ENCODE measurements at places on chromosomes 2 and 18.

DNA sequence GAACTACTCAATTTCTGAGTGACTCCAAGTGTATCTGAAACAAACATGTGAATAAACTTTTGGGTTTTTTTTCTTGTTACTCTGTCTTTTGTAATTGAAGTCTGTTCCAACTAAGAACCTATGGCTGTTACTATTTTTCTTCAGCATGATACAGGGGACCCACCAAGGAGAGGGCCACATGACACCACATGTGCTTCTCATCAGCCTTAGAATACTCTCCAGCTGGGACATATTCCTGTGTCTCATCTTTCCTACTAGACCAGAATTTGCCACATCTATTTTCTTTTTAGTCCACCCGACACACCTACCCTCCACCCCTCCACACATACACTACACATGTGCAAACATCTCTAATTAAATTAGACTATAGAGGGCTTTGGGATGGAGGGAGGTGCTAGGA is 191.7 kb upstream of the NDUFV2 start:
- no peak for DNase-seq

DNA sequence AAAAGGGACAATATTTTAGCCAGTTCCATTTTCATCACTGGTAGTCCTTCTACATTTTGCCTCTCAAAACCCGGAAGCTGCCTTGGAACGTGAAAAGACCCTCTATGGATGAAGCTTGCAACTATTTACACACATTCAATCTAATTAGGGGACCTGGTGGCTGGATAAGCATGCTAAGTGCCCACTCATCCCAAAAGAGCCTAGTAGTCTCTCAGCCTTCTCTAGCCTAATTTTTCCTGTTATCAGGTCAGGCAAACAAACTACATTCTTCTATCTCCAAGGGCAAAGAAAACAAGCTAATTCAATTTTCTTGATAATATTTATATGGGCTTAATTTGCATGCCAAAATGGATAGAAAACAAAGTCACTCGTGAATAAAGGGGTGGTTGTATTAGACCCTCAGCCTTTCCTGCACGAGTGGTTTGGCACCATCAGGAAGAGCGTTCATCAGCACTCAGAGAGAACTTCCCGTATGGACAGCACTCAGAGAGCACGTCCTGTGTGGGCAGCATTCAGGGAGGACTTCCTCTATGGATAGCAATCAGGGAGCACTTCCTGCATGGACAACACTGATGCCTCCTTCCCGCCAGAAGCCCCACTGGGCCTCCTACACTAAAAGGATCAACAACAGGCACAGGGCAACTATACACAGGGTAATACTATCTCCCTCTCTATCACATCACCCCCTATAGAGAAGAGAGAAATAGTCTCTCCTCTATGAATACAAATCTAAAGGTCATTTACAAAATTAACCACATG is 122.2 kb downstream of the RBMS1 start:
- no peak for DNase-seq

- DNase-seq: no peak
Observed at GRCh38 chr2:50225021-50225928, 806.7 kb downstream of the NRXN1 start.

DNA sequence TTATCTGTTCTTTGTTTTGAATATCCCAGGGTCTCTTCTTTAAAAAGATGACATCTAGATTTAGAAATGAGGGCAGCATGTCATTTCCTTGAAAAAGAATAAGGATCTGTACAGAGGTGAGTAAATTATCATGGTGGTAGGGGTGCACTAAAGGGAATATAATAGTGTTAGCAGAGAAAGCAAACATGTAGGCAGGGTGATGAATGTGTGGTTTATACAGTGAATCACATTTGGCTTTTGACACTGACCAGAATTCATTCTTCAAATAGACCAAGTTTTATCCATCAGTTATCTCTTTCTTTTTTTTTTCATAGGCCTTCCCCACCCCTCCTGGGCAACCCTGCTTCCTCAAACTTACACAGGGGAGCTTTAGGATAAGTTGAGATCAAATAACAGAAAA is 184.5 kb upstream of the LRP1B start:
- DNase-seq: no peak

GRCh38 chr18:41905786-41906527 is 49.1 kb upstream of the PIK3C3 start:
- DNase-seq: no peak

DNA sequence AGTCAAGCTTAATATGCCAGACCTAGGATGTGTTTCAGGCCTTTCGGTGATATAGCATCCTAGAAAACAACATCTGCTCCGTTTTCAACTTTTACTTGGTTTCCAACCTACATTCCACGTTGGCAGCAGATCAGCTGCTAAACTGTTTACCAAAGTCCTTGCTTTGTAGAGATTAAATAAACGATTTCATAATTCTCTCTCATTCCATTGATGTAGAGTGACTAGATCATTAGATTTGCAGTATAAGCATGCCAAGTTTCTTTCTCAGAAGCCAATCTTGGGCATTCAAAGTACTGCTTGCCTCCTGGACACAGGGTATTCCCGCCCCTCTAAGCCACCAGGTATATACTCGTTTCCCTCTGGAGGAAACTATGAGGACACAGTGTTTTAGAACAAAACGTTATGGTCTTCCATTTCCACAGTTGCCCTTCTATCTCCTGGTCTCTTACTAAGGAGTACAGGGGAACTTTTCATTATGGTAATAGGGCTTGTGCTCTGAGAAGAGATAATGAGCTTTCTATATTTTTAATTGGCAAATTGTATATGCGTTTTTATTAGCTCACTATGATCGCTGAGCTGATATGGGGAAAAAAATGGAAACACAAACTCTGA is 10.5 kb upstream of the INSIG2 start:
- DNase-seq: no peak

- no peak for DNase-seq
Observed at GRCh38 chr2:240507060-240507777, 50.6 kb downstream of the ANKMY1 start.

GRCh38 chr2:234761910-234762309 is 189.9 kb upstream of the SH3BP4 start:
- DNase-seq: no peak

DNA sequence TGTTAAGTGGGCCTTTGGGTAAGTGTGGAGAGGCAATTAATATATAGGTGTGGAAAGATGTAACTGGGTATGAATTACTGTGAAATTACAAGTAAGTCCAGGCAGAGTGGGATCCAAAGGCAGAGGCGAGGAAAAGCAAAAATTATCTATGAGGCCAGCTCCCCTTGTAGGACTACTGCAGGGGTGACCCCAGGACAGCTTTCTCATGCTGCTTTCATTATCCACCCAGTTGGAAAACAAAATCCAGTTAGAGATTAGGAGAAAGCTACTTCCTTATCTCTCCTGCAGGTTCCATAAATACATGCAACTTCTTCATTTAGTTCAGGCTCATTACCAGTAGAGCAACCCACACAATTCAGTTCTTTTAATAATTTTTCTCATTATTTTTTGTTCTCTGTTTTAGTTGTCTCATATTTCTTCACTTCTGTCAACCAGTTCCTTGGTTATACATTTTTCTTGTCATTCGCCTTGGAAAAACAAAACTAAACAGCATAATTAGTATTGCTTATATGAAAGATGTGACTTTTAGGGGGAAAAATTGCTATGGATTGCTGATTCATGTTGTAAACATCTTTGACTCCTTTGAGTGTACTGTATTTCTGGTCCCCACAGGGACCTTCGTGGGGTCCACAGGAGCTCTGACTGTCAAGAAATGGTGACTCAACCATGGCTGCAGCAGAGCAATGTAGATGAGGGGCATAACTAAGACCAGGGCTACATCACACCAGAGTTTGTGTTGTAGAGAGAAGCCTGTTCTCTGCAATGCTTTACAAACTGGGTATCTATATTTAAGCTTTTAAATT is 110.4 kb upstream of the PARD3B start:
- DNase-seq: no peak

- DNase-seq: no peak
Observed at GRCh38 chr18:2564373-2564772, 6.9 kb downstream of the METTL4 start.

DNA sequence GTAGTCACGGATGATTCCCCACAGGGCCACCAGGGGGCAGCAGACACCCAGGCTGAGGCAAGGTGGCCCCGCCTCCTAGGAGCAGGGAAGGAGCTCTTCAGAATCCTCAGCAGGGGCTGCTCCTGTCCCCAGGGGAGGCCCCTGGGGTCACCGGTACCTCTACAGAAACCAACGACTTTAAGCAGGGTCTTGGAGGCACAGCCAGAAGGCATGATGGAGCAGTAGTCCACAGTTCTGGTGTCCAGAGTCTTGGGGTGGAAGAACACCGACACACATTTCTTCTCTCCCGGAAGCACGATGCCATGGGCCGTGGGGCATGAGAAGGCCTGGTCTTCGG is 11.5 kb downstream of the CFAP65 start:
- peak; percentile 90 for DNase-seq

- DNase-seq: no peak
Observed at GRCh38 chr2:200129721-200130462, 174.5 kb downstream of the MAIP1 start.

DNA sequence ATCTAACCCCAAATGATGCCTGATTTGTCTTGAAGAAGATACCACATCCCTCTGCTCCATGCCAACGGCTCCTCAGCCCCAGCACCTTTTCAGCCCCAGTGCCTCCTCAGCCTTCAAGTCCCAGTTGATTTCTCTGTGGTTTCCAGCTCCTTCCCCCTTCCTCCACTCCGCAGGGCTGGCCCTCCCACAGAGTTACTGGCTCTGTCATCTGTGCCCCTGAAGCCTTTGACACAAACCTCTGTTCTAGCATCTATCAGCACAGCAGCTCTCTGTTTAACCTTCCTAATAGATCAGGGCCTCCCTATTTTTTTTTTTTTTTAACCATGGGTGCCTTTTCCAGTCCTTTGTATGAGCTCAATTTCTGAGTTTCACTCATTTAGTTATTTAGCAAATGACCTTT is 201.3 kb upstream of the CXCR4 start:
- DNase-seq: no peak

DNA sequence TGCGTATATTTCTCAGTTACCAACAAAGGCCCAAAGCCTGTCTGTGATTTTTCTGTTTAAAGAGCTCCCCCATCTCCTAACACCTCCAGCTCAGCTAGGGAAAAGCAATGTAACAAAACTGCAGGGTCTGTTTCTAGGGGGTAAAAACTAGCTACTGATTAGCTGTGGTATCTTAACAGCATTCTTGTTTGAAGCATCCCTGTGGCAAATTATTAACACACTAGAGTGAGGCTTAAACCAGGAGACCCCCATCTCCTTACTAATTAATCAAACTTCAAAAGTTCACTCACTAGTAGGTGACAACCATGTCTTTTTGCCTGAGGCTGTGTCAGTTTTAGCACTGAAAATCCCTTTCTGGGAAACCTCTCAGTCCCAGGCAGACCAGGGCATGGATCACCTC is 186.2 kb upstream of the PARD3B start:
- DNase-seq: no peak

DNA sequence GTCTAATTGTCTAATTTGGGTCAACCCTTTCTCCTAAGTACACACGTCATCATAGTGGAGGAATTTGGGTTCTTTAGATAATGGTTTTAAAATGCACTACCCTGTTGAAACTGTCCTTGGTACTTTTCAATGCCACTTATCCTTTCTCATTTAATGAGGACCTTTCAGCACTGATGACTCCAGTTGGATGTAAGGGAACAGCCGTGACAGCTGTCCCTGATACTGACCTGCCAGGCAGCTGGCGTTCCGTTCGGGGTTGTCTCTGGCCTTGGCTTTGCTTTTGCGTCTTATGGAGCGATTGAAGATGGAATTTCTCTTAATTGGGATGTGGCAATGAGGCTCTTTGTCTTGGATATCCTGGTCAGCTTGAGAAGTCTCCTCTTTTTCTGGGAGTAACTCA is 38.7 kb downstream of the NGEF start:
- no peak for DNase-seq

DNA sequence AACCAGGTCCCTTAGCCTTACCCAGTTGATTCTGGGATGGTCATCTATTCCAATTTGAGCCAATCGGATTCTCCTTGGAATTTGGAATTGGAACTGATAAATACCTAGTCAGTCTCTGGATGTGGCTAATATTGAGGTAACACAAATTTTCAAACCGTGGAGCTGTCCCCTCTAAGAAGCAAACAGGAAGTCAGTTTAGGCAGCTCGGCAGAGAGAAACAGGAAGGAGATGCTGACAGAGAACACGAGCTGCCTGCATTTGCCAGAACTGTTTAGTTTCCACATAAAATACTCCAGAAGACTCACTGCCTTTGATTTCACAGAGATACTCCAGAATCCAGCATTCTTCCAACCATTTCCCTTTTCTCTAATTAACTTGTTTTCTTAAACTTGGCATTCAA is 1024.9 kb downstream of the BCL11A start:
- DNase-seq: no peak

GRCh38 chr18:3148930-3149535 is 70.7 kb downstream of the MYOM1 start:
- DNase-seq: peak; percentile 43

- no peak for DNase-seq
Observed at GRCh38 chr18:50619861-50620275, 60.0 kb downstream of the MAPK4 start.

GRCh38 chr2:102424754-102425153 is 1.8 kb downstream of the IL18RAP start:
- DNase-seq: no peak

- no peak for DNase-seq
Observed at GRCh38 chr2:71611247-71611646, 157.9 kb downstream of the DYSF start.

- DNase-seq: no peak
Observed at GRCh38 chr18:47915229-47915628, 15.2 kb downstream of the SMAD2 start.

DNA sequence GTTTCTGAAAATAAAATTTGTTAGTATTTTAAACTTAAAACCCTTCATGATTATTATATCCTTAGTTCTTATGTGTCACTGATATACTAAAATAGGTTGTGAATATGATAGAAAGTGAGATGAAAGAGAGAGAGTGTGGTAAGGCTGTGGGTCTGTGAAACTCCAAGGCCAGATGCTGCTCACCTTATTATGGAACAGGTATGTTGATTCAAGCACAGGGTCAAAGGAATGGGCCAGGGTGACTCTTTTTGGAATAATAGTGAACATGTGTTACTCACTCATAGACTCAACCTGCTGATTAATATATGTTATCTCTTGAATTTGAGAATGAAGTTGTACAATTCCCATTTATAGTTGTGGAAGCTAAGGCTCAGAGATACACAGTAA is 70.7 kb upstream of the FN1 start:
- no peak for DNase-seq

- DNase-seq: no peak
Observed at GRCh38 chr2:1661891-1662605, 82.3 kb downstream of the PXDN start.

DNA sequence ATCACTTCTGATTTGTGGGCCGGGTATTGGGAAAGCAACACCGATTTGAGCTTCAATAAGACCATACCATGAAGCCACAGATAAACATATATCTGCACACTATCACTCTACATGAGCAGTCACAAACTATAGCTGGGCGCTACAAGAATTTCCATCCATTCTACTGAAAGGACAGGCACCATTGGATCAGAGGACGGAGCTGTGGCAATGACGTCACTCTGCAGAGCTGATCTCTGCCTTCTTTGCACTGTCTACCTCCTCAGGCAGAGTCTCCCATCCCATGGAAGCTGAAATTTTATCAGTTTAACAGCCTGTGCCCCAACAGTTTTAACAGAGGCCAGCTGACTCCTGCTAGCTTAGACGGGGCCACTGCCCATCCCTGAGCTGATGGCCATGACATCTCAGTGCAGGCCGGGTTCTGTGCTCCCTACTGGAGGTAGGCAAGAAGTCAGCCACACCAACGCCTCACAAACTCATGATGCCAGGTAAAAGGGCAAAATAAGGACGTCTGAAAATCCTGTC is 389.6 kb upstream of the SALL3 start:
- no peak for DNase-seq

GRCh38 chr2:10623776-10624175 is 66.0 kb downstream of the NOL10 start:
- no peak for DNase-seq
